ENCODE measurements at places on chromosomes 13 and 19.

DNA sequence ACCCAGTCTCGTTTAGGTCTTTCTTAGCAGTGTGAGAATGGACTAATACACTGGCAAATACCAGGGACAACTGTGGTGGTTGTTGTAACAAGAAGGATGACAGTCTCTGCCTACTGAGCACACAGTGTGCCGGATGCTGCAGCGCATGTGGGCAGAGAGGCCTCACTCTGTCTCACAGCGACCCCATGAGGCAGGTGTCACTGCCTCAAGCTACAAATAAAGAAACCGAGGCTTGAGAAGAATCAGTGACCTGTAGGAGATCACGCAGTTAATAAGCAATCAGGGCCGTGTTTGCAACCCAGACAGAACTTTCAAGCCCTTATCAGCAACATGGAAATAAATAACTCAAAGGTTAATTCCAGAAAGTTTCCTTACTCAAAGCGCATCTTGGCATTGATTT lies 40.5 kb upstream of the GAS6 start:
- no peak for DNase-seq

DNA sequence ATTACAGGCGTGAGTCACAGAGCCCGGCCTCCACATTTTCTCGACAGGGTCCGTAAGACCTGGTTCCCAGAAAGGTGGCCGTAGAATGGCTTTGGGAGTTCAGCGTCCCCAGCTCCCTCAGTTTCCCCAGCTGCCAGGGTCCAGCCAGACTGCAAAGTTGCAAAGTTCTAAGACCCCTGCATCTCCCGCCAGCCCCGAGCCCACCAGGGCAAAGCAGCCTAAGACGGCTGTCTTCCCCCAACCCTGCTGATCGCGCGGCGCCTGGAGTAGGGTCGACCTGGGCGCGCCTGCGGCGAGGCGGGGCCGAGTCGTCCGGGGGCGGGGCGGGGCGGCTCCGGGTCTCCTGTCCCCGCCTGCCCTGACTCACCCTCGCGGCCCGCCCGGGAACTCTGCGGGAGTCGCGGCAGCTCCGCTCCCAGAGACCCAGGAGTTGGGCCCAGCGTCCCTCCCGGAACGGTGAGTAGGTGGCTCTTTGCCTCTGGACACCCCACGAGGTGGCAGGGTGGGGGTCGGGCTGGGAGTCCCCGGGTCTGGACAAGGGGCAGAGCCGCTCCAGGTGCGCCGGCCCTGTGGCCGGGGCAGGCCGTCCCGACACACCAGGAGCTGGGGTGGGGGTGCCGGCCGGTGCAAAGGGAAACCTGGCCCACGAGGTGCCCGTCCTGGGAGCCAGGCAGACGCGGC lies at the start of gene LRRC8E:
Gene LRRC8E (plus strand): TSS at position 366 of the 681 bp plus-strand sequence. CDS start 7,094 bp downstream, outside the sequence.
- no peak for DNase-seq

GRCh38 chr13:80841414-80841813 lies 500.5 kb upstream of the SPRY2 start:
- DNase-seq: no peak

DNA sequence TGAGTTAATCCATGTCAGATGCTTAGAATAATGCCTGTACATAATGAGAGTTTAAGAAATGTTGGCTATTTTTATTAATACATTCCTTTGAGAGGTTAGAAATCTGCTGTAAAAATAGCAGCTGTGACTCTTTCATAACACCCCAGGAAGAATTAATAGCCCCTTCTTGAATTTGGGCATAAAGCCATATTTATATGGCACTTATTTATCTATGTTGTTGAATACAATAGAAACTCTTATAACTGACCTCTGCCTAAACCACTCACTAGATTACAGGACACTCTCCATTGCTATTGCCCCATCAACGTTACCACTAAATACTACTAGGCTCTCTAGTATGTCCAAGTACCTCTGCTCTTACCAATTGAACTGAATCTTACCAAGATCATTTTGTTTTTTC lies 16.3 kb downstream of the NEK5 start:
- no peak for DNase-seq

DNA sequence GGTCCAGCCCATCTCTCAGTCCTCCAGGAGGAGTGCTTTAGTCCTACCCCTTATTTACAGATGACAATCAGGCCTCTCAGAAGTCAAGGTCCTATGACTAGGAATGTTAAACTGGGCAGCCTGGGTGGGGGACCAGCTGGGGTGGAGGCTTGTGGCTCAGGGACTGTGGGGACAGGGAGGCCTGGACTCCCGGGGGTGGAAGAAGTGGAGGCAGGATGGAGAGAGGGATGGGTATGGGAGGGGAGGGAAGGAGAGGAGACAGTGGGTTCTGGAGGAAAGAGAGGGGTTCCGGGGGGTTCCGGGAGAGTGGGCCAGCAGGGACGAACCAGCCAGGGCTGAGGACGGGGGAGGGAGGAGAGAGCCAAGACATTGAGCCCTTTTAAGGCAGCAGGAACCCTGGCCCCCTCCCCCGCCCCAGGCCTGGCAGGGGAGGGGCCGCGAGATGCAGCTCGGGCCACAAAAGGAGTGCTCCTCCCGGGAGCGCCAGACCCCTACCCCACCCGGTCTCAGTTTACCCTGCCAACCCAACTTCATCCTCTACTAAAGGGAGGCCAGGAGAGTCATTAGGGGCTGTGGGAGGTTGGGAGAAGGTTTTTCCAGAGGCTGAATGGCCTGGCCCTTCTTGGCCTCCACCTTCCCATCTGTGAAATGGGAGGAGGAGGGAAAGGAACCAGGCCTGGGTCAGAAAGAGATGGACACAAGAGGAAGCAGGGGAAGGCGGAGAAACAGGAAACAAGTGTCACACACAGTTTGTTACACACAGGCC lies 1.7 kb downstream of the DMPK start:
- no peak for DNase-seq

GRCh38 chr19:32896516-32897214 lies 27.1 kb upstream of the SLC7A9 start:
- no peak for DNase-seq

GRCh38 chr19:38850976-38851621 lies 1.3 kb upstream of the HNRNPL start:
- DNase-seq: no peak

- DNase-seq: peak; percentile 41
Measured at GRCh38 chr13:20796791-20797508, 23.2 kb upstream of the EEF1AKMT1 start.

DNA sequence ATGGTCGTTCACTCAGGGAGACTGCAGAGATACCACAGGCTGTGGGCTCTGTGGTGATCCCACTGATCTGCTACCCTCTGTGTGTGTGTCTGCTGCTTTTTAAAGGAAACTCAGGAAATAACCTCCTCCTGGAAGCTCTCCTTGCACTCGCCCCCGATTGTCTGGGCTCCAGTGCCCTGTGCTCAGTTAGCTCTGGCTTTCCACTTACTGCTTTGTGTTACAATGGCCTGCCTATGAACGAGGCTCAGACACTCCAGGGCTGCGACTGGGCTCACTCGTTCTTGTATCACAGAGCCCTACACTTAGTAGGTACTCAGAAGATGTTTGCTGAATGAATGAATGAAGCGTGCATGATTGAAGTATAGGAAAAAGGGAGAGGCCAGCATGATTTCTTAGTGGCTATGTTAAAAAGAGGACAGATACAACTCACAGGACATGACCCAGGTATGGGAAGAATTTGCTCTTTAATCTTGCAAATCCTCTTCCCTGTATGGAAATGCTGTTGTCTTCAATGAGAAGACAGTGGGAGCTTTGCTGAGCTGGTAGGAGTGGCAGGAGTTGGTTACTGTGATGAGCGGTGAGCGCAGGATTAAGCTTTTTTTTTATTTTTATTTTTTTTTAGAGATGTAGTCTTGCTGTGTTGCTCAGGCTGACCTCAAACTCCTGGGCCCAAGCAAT lies 26.4 kb downstream of the B3GLCT start:
- no peak for DNase-seq

GRCh38 chr19:9000933-9001332 lies 9.3 kb downstream of the MUC16 start:
- DNase-seq: no peak

DNA sequence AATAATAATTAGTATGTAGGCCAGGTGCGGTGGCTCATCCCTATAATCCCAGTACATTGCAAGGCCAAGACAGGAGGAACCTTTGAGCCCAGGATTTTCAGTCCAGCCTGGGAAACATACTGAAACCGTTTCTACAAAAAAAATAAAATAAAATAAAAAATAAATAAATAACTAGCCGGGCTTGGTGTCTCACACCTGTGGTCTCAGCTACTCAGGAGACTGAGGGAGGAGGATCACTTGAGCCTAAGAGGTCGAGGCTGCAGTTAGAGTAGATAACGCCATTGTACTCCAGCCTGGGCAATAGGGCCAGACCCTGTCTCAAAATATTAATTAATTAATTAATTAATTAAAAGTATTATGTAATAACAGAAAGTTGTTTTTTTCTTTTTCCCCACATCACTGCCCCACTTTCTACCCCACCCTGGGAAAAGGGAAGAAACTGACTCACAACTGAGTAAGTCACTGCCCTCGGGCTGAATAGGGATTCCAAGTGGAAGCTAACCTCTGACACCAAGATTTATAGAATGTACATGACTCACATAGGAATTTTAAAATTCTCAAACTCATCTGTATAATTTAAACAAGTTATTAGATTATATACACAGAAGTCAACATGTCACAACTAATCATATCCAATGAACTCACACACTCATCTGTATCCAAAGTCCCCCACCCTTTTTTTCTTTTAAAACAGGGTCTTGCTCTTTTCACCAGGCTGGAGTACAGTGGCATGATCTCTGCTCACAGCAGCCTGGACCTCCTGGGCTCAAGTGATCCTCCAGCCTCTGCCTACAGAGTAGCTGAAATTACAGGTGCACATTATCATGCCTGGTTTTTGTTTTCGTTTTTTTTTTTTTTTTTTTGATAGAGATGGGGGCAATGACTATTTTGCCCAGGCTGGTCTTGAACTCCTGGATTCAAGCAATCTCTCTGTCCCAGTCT lies 12.5 kb downstream of the ZNF611 start:
- peak; percentile 81 for DNase-seq

DNA sequence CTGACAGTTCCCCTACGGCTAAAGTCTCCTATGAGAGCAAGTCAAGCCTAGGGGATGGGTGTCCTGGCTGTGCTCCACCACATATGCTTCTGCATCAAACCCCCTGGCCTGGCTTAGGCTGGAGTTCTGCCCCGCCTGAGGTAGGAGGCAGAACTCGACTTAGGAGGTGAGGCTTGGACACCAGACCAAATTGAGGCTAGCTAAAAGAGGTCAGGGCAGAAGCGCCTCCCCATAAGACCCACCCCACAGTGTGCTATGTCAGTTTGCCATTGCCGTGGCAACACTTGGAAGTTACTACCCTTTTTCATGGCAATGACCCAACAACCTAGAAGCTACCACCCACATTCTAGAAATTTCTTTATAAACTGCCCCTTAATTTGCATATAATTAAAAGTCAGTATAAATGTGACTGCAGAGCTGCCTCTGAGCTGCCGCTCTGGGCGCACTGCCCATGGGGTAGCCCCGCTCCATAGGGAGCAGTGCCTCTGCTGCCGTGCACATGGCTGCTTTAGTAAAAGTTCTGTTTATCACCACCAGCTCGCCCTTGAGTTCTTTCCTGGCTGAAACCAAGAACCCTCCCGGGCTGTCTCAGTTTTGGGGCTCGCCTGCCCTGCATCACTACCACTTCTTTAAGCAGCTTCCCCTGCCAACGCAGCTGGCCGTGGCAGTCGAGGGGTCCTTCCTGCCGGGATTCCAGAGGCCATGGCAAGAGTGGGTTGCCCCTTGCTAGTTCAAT lies 20.2 kb downstream of the AP1M1 start:
- DNase-seq: no peak

DNA sequence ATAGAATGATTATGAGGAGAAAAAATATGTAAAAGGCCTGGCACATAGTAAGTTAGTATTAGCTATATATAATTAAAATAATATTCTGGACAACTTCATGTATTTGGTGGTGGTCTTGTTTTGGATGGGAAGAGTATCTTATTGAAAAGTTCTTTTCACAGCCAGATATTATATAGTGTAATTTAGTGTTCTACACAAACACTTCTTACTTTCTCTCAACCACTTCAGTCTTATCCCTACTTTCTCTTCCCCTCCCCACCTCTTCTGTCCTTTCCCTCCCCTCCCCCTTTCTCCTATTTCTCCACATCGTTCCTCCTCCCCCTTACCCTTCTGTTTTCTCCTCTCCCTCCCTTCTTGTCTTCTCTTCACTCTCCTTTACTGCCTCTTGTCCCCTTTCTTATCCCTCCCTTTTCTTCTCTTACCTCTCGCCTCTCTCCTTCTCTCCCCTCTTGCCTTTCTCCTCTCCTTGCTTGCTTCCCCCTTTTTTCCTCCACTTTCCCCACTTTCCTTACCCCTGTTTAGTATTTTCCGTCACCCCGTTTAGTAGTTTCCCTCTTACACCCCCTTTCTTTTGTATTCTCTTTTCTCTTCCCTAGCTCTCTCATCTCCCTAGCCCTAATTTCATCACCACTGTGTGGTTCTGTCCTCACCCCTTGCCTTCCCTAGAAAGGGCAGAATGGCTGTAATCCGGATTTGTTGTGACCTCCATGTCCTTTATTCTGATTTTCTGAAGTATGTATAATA lies 107.2 kb upstream of the MLNR start:
- DNase-seq: no peak

GRCh38 chr19:13461536-13461935 lies 44.7 kb downstream of the CACNA1A start:
- DNase-seq: no peak

DNA sequence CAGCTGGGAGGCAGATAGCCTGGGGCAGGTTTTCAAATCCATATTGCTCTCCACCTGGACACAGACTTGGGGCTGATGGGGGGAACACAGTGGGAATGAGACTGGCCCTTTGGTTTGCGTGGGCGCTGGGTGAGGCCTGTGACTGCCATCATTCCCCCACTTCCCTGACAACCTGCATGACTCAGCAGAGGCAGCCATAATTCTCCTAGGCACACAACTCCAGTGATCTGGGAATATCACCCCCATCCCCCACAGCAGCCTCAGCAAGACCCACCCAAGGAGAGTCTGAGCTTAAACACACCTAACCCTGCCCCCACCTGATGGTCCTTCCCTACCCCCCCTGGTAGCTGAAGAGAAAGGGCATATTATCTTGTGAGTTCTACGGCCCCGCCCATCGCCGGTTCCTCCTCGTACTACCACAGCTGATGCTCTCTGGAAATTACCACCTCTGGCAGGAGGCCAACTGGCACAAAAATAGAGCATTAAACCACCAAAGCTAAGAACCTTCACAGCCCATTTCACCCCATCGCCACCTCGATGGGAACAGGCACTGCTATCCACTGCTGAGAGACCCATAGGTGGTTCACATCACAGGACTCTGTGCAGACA lies 71.0 kb downstream of the RNF17 start:
- DNase-seq: no peak

DNA sequence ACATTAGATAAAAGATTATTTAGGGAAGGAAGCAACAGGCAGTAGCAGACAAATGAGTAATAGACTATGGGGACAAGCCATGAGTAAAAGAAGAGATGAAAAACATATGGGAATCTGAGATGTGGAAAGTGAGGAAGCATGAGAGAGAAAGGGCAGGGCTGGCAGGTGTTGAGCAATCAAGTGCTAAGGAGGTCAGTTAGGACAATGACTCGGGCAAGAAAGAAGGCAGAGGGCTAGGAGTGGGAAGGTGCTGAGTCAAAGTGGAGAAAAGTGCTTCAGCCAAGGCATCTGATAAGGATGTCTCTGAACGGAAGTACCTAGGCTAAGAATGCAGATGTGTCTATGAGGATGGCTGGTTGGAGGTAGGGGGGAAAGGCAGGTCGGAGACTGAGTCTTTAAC lies 291.9 kb upstream of the HTR2A start:
- no peak for DNase-seq
